Panc1 (cell line): ENCODE measurements at places on chromosomes 12 and 14.

- DNase-seq: no peak
Observed at GRCh38 chr12:70550180-70550577, 87.0 kb downstream of the PTPRB start.

DNA sequence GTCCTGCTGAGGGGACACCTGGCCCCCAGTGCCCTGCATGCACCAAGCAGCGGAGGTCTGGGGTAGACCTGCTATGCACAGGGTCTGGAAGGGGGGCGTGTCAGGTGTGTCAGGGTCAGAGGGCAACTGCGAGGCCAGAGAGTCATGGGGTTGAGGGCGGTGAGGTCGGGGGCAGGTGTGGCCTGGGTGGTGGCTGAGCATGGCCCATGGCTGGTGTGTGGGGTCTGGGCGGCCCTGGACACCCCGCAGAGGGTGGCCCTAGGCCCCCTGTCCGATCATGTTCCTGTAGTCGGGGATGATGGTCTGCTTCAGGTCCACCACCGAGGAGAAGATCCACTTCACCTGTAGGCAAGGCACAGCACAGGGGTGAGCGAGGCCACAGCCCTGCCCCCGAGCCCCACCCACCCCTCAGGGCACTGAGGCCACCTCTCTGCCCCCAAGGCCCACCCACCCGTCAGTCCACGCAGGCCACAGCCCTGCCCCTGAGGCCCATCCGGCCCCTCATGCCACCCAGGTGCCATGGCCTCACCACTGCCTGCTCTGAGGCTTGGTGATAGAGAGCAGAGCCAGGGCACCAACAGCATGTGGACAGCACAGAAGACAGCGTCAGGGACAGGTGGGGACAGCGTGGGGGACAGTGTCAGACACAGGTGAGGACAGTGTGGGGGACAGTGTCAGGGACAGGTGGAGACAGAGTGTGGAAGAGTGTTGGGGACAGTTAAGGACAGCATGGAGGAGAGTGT is 211.3 kb downstream of the TMEM121 start:
- no peak for DNase-seq

- no peak for DNase-seq
Observed at GRCh38 chr12:6612247-6612646, 5.1 kb upstream of the CHD4 start.

- DNase-seq: no peak
Observed at GRCh38 chr12:116694653-116695463, 43.0 kb downstream of the SPRING1 start.

GRCh38 chr14:24741871-24742270 is 107.9 kb upstream of the GZMB start:
- no peak for DNase-seq

DNA sequence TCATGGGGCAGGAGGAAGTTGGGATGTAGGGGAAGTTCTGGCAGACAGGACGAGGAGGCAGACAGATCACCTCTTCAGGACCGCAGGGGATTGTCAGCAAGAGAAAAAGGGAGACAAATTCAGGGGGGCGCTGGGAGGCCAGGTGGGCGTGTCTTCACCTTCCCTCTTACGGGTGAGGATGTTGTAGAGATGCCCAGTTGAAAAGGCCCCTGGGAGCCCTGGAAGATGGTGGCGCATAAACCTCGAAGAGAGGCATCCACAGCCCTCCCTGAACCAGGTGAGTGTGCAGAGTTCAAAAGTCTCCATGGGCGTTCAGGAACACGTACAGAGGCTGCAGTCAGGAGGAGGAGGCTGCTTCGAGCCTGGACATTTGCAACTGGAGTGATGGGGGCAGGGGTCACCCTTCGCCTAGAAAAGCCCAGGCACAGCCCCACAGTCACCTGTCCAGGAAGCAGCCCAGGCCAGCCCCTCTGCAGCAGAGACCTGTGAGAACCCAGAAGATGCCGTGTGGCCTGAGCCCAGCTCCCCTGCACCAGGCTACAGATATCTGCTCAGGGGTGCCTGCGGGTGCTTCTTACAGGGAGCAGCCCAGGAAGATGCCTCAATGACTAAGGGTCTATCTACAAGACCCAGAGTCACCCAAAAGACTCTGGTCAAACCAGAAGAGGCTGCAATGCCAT is 74.4 kb downstream of the PRIMA1 start:
- DNase-seq: no peak

GRCh38 chr12:9169979-9170634 is 38.1 kb downstream of the PZP start:
- no peak for DNase-seq

GRCh38 chr14:105023144-105023543 is 2.3 kb upstream of the CDCA4 start:
- DNase-seq: peak; percentile 56

DNA sequence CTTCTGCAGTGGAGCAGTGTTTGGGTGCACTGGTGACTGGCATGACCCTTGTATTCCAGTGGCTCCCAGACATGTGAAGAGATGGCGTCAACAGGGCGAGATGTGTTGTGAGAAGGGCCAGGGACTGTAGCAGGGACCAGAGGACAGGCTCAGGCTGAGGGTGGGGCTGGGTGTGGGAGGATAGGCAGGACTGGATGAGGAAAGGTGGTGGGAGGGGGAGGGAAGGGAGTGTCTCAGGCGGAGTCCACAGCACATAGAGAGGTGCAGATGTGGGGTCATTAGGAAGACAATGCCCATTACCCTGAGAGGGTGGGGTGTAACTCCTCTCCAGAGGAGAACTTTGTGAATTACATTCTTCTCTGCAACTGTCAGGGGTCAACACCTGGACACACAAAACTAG is 78.5 kb downstream of the DICER1 start:
- no peak for DNase-seq

GRCh38 chr12:92028441-92028709 is 117.3 kb downstream of the BTG1 start:
- no peak for DNase-seq

DNA sequence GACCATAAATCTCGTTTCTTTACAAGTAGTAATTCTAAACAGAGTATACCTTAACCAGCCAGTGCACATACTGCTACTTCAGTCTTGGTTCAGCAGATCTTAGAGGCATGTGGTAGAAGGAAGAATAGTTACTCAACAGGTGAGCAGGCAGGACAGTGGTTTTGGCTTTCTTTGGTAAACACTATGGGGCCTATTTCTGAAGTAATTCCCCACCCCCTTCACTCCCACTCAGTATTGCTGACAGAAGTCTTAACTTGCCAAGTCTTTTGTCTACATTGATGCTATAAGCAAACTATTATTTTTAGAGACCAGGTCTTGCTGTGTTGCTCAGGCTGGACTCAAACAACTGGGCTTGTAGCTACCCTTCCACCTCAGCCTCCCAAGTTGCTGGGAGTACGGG is 68.5 kb downstream of the FBXO34 start:
- DNase-seq: no peak

- DNase-seq: no peak
Observed at GRCh38 chr14:72878746-72879145, 15.2 kb downstream of the DPF3 start.

- no peak for DNase-seq
Observed at GRCh38 chr12:968545-968944, 19.1 kb upstream of the RAD52 start.

DNA sequence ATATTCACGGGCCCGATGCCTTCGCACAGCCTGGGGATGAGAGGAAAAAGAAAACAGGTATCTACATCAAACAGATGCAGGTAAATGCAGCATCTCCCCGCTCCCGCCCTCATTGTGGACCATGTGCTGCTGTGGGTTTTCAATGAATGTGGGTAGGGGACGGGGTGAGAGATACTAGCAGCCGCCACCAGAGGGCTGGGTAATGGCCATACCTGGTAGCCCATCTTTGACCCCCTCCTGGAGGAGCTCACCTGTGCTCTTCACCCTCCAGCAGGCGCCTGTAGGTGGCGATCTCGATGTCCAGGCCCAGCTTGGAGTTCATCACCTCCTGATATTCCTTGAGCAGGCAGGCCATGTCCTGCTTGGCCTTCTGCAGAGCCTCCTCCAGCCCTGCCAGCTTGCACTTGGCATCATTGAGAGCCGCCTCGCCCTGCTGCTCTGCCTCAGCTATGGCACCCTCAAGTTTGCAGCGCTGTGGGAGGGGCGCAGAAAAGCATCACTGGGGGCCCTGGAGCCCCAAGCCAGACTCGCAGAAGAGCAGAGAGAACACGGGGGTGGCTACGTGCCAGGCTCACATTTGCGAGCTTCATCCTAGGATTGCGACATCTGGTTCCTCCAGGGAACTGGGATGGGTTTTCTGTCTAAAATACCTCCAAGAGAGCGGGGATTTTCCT is 10.2 kb downstream of the KRT82 start:
- no peak for DNase-seq

DNA sequence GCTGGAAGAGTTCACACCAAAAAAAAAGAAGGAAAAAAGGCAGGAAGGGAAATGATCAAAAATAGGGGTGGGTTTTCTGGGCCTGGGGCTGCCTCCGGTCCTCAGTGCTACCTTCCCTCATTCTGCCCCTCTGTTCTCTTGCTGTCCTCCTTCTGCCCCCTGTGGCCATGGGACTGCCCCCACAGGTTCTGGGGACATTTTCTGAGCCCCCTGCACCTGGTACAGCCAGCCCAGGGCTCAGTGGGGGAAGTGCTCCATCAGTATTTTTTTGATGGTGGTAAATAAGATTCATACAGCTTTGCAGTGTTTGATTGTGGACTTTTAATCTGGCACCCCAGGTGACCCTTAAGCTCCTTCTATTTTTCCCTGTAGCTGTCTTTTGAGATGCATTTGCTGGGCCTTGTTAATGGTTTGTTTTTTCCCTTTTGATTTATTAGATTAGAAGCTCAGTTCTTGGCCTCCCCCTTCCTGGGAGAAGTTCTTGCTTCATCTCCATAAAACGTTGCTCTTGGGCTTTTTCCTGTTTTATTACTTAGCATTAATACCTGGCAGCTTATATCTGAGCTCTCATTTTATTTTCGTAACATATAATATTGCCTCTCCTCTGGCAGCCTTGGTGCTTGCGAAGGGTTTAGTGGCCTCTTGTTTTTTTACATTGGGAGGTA is 43.1 kb downstream of the CHST11 start:
- DNase-seq: no peak

DNA sequence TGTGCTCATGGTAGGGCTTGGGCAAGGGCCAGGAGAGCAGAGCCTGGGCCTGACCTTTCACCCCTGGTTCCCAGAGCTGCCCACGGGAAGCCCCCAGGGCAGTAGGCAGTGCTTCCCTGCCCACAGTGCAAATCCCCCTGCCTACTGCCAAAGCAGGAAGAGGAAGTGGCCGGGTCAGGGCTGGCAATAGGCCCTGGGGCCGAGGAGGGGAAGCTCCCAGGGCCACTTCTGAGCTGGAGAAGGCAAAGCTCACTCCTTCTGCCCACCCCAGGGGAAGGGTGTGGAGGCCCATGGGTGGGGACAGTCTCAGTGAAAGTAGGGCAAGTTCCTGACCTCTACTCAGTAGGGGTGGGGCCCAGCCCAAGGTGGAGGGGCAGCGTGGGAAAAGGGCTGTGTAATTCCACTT is 5.4 kb upstream of the NR4A1 start:
- DNase-seq: no peak

- DNase-seq: no peak
Observed at GRCh38 chr12:52155048-52155868, 36.6 kb downstream of the KRT80 start.

GRCh38 chr12:88947486-88948043 is 367.3 kb upstream of the KITLG start:
- DNase-seq: no peak

GRCh38 chr14:103023881-103024473 is 33.4 kb downstream of the CDC42BPB start:
- DNase-seq: no peak

GRCh38 chr12:90292183-90292582 is 583.5 kb upstream of the ATP2B1 start:
- DNase-seq: no peak

DNA sequence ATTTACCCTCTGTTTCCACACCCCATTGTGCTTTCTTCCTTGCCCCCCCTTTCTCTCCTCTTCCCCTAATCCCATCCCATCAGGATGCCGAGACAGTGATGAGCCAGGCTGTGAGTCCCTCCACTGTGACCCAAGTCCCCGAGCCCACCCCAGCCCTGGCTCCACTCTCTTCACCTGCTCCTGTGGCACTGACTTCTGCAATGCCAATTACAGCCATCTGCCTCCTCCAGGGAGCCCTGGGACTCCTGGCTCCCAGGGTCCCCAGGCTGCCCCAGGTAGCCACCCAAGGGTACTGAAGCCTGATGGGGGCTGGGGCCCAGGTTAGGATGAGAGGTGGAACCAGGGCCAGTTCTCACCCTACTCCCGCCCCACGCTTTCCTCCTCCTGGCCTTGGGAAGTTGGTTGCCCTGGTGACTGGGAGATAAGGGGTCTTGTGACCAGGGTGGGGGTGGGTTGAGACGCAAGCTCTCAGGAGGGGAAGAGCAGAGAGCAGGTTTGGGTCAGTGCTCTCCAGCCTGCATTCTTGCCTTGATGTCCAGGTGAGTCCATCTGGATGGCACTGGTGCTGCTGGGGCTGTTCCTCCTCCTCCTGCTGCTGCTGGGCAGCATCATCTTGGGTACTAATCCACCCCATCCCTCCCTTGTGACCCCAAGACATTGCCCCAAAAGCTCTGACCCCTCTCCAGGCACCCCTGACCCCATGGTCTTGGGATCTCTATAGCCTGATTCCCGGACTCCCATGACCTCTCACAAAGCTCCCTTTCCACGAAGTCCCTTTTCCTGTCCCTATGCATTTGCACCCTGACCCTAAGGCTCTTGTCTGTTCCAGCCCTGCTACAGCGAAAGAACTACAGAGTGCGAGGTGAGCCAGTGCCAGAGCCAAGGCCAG is 1.2 kb downstream of the AMHR2 start:
- DNase-seq: no peak

GRCh38 chr14:23248601-23249000 is 10.9 kb downstream of the RNF212B start:
- no peak for DNase-seq

- no peak for DNase-seq
Observed at GRCh38 chr12:64385468-64385867, 5.1 kb downstream of the C12orf56 start.

DNA sequence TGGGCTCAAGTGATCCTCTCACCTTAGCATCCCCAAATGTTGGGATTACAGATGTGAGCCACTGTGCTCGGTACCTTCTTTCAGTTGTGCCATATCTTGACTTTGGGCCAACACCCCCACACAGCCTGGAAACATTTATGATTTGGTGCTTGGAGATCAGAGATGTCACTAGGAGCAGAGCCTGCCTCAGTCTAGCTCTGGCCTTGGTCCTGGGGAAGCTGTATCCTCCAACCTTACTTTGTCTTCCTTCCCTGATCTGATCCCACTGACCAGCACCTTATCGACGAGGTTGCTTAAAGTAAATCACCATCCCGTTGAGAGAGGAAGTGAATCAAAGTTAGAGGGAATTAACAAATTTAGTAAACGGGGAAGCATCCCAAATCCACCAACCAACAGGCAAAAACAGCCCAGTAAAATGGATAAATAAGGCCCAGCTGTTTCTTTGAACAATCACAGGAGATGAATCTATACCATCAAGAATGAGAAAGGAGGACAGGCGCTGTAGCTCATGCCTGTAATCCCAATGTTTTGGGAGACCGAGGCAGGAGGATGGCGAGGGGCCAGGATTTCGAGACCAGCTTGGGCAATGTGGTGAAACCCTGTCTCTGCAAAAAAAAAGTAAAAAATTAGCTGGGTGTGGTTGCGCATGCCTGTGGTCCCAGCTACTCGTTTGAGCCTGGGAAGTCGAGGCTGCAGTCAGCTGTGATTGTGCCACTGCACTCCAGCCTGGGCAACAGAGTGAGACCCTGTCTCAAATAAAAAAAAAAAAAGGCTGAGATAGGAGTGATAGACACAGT is 3.4 kb downstream of the PLBD2 start:
- no peak for DNase-seq

- DNase-seq: no peak
Observed at GRCh38 chr14:55265197-55265596, 6.0 kb upstream of the FBXO34 start.

GRCh38 chr14:39060818-39061437 is 42.1 kb downstream of the SEC23A start:
- no peak for DNase-seq
